Activated CD8-positive, alpha-beta memory T cell treated with anti-CD3 and anti-CD28 coated beads, Interleukin-2, amount 50 U/mL, for 4 hours (primary cell): ENCODE measurements at places on chromosomes 2 and 18.
A peak's percentile ranks its signal among the peaks of the same experiment; 100 is the strongest.

GRCh38 chr2:236512902-236513435 lies 56.7 kb upstream of the ACKR3 start:
- peak; percentile 66 for DNase-seq

- DNase-seq: no peak
These were observed 29.9 kb upstream of the ALKAL2 start for GRCh38 chr2:317501-318424.

DNA sequence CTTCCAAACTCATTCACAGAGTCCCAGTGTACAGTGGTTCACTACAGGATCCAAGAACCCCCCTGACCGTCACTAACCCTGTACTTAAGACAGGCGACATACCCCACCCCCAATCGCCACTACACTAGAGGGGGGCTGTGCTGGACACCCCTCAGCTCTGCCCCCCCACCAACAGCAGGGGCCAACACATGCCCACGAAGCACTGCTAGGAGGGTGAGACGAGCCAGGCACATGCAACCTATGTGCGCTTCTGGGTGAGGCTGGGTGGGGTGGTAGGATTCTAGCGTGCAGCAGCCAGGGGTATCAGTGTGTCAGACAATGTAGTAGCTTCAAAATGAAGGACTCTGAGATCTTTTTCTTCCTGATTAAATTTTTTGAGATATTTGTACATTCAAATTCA lies 67.8 kb downstream of the UXS1 start:
- no peak for DNase-seq

- no peak for DNase-seq
These were observed 246.8 kb downstream of the DYSF start for GRCh38 chr2:71700041-71700657.

DNA sequence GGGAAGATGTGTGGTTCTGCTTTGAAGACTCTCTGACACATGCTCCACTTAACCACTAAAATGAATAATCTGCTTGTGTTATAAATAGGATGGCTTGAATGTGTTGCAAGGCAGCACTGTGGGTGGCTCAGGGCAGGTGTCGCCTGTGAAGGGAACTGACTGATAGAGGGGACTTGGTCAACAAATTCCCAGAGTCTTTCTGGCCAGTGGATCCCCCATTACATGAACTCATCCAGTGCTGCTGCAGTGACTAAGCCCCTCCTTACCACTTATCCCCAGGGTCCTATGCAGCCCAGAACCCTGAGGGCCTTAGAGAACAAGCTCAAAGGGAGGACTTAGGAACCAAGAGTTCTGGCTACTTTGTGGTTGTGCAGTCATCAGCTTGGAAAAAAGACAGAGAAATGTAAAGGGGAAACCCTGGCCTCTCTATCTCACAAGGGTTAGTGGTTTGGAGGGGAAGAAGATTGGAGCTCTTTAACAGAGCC lies 226.2 kb upstream of the TNP1 start:
- no peak for DNase-seq

DNA sequence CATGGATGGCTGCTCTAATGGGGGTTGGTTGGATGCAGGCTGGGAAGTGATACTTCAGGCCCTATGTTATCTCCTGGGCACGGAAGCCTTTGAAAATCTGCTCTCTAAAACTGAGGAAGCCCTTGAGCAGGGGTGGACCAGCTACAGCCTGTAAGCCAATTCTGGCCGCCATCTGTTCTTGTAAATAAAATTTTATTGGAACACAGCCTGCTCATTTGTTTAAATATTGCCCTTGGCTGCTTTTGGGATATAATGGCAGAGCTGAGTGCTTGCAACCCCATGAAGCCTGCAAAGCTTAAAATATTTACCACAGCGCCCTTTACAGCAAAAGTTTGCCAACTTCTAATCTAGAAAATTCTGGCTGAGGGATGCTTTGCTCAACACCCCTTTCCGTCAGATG lies 11.9 kb upstream of the IGFBP2 start:
- DNase-seq: no peak

- no peak for DNase-seq
These were observed 118.4 kb downstream of the BMPR2 start for GRCh38 chr2:202494300-202495229.

DNA sequence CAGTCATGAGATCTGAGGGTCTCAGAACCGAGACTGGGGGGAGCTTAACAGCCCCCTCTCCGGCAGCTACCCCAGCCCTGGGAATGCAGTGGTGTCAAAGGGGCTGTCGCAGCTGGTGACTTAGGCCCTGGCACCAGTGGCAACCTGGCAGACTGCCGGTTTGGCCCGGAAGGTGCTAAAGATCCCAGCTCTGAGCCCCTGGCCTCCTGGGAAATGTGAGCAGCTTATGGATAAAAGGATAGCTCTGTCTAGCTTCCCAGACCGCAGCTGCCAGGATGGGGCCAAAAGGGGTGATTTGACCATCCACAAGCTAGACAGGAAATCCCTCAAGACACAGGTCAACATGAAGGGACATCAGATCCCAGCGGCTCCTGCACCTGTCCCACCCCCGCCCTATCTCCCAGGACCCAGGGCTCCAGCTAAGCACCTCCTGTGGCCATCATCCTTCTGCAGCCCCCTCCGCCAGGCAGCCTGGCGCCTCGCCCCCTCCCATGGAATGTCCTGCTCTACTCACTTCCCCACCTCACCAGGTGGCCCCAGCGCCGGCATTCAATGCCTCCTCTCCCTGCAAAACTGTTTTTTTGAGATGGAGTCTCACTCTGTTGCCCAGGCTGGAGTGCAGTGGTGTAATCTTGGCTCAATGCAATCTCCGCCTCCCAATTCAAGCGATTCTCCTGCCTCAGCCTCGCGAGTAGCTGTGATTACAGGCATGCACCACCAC lies 33.2 kb upstream of the EFHD1 start:
- DNase-seq: no peak

DNA sequence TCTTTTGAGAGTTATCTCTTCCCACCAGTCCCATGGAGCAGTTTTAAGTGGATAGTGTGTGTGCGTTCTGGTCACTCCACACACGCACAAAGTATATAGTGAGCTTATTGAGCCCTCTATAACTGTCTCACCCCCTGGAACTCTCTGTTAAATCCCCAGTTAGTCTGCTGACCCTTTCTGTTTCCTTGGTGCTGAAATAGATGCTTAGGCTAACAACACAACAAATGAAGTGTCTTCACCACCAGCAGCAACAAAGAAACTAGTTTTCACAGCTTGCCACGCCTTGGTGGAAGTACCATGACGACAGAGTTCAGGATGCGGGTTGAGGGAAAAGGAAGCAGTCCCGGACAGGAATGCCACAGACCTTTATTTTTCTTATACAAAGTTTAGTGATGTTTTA lies 203.5 kb upstream of the TMEFF2 start:
- no peak for DNase-seq

GRCh38 chr2:197107291-197108269 lies 181.1 kb upstream of the PGAP1 start:
- DNase-seq: no peak

DNA sequence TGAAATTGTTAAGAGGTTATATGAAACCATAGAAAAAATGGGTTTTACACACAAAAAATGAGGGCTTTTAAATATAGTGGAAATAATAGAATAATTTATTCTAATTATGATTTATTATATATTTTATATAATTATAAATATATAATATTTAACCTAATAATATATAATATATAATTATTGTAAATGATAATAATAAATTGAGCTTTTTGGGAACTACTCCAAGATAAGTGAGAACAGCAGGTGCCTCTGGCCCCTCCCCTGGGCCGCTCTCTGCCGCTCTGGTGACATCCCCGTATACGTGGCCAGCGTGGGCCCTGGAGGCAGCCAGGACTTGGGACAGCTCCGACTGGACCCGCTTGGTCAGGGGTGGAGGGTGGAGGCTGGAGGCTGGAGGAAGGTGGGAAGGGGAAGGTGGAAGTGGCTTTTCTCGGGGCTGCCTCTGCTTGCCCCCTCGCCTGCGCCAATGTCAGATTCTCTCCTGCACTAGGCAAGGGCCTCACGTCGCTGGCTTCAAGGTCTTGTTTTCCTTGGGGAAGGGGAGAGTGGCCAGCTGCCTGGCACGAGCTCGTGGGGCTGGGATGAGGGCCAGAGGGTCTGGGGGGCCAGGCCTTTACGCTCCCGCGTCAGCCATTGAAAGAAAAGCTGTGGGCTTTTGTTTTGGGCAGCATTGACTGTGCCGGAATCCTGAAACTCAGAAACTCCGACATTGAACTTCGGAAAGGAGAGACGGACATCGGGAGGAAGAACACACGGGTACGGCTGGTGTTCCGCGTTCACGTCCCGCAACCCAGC lies 54.8 kb downstream of the NFATC1 start:
- DNase-seq: no peak

GRCh38 chr2:44974064-44974715 lies 32.7 kb downstream of the SIX3 start:
- no peak for DNase-seq

DNA sequence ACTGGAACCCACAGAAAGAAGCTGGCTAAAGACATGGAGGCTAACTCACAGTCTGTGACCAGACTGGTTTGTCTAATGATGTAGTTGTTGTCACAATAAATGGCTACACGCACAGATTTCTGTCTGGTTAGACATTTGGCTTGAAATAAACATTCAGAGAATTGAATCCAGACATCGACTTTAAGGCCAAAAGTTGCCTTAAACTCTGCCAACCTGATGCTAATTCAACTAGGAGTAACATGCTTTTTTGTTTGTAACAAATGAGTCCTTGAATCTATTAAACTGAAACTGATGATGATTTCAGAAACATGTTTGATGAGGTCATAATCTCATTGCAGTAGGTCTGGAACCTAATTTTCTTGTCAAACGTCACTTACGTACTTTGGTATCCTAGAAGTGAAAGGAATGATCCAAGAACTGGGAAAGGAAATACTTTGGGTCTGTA lies 123.8 kb downstream of the ERBB4 start:
- DNase-seq: no peak
